ENCODE measurements at places on chromosomes 2 and 18. TPM values are rescaled to one million over a fixed set of nuclear protein-coding genes. Genes with fewer than 3 reads are reported as not detected.

Gene MYO3B
- 0.51 TPM for polyA plus RNA-seq

Gene DSC2
- polyA plus RNA-seq: 2.0 TPM

Gene SCN9A
- 17.9 TPM for polyA plus RNA-seq

Gene DNAJC10
- polyA plus RNA-seq: 62.9 TPM

Gene RNF103
- 37.7 TPM for polyA plus RNA-seq

Gene PTPRN
- 72.2 TPM for polyA plus RNA-seq

Gene LDLRAD4
- 33.1 TPM for polyA plus RNA-seq

Gene BCL11A
- 61.6 TPM for polyA plus RNA-seq

Gene IL36A
- polyA plus RNA-seq: not detected

Gene TUBA3D
- polyA plus RNA-seq: 2.9 TPM

Gene RTP5
- 30.2 TPM for polyA plus RNA-seq

Gene GREB1L
- 5.1 TPM for polyA plus RNA-seq

Gene ANKRD30BL
- 4.6 TPM for polyA plus RNA-seq

Gene PDE11A
- 1.9 TPM for polyA plus RNA-seq

Gene SETBP1
- polyA plus RNA-seq: 23.1 TPM

Gene MOGAT1
- not detected for polyA plus RNA-seq

Gene WBP1
- 140 TPM for polyA plus RNA-seq

Gene RNF152
- 31.4 TPM for polyA plus RNA-seq

Gene IL1B
- 3.3 TPM for polyA plus RNA-seq

Gene ACMSD
- 0.40 TPM for polyA plus RNA-seq

Gene SELENOI
- polyA plus RNA-seq: 20.1 TPM

Gene MYL1
- polyA plus RNA-seq: 11.8 TPM

Gene GKN2
- polyA plus RNA-seq: not detected

Gene PNPT1
- polyA plus RNA-seq: 32.5 TPM

Gene PSMA8
- polyA plus RNA-seq: 0.21 TPM

Gene TTN
- polyA plus RNA-seq: 1.2 TPM

Gene TFPI
- 72.9 TPM for polyA plus RNA-seq

Gene IKZF2
- polyA plus RNA-seq: 10.5 TPM
